DMS153 (cell line): ENCODE measurements at places on chromosomes 6 and 20.

- DNase-seq: peak; percentile 7
Observed at GRCh38 chr6:156731396-156731795, 45.8 kb upstream of the ARID1B start.

DNA sequence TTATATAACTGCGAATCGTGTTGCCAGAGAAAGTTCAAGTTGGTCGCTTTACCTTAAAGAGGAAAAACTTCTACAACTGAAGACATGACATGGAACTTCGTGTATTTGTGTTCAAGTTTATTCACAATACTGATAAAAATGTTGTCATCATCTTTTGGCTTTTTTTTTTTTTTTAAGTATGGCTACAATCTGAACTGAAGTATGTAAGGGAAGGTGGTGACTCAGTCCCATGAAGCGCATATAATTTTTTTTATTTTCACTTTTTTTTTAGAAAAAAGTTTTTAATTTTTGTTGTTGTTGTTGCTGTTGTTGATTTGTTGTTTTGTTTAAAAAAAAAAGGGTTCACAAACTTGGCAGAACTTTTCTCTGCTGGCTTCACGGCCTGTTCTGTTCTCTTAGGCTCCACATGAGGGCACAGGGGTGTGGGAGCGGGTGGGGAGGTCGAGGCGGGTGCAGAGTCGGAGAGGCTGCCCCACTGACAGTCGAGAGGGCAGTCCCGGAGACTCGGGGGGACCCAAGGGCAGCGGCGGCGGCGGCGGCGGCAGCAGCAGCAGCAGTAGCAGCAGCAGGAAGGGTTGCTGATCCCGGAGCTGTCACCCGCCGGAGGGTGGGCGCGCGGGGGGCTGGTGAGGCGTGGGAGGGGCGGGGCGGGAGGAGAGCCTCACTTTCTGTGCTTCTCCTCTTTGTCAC lies 17.0 kb downstream of the TFAP2A start:
- no peak for DNase-seq

DNA sequence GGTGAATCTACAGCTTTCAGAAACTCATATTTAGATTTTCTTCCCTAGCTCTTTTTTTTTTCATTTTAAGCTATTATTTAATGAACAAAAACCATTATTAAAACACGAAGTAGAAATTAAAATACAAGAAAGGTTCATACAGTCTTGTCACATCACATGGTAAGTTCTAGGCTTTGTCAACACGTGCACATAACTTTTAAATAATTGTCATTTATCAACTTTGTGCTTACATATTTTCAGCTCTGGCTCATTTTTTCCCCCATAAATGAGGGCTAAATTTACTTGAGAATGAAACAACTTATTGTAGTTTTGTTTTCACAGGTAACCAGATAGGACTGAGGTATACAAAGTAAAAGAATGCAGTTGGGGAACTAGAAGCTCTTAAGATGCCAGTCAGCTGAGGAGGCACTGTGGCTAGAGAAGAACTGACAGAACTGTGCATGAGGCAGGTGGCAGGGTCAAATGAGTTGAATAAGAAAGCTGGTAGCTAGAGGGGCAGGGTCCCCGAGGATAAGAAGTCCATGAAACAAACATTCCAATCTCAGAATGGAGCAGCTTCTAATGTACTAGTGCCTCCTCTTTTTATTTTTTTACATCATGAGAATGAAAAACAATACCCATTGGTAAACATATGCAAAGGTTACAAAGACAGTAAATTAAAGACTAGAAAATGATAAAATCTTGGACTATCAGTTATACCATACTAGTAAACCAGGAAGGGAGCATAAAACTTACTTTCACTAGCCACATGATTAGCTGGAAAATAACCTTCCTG lies 141.5 kb downstream of the MYB start:
- DNase-seq: no peak

GRCh38 chr6:125302840-125303511 lies 1.2 kb upstream of the HDDC2 start:
- DNase-seq: no peak

DNA sequence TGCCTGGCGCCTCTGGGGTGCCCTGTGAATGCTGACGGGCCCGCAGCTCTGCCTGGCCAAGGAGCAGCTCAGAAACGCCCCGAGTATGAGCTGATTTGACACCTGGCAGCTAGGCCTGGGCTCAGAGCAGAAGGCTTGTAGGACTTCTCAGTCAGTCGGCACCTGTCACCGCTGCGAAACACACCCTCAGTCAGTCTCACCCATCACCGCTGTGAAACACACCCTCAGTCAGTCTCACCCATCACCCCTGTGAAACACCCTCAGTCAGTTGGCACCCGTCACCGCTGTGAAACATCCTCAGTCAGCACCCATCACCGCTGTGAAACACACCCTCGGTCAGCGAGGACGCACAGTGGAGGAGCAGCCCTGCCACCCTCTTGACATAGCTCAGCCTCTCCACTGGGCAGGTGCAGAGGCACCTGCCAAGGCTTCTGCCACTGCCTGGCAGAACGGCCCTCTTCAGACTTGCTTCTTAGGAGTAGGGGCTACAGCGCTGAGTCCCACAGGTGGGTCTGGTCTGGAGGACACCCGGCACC lies 109.0 kb downstream of the PSMB1 start:
- peak; percentile 49 for DNase-seq

GRCh38 chr6:13461805-13462204 lies 25.6 kb downstream of the GFOD1 start:
- no peak for DNase-seq

DNA sequence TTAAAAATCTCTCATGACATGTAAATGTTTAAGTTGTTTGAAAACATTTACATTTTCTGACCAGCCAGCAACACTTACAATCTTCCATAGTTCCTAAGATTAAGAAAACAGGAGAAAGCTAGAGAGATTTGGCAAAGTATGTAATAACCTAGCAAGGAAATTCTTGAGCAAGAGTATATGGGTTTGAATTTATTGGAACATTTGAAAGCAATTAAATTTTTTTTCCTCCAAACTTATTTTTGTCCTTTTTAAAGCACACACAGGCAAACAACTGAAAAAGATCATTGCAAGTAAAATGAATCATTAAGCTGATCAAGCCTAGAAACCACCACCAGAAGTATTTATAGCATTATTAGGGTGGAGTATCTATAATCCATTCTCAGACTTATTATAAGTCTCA lies 20.1 kb upstream of the ZNF217 start:
- DNase-seq: no peak

DNA sequence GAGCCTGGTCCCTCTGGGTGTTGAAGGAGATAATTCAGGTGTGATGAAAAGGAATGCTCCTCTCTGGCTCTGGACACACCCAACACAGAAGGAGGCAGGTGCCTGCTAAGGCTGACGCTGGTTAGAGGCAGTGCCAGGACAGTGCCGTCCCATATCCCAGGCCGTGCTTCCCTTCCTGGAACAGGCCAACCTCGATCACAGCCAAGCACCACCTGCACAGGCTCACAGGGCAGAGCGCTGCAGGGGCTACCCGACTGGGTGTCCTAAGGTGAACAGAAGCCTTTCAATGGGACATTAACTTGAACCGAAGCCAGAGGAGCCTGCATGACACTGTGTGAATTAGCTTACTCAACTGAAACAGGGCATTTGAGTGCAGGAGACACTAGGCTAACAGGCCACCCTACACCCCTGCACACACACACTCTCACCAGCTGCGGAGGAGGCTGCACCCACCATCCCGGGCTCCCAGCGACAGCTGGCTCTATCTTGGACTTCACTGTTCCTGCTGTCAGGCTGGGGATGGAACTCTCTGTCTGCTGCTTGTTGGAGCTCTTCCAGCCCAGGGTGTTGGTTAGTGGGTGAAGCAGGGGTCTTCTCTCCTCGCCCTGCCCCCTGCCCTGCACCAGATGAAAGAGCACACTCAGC lies 347.2 kb downstream of the TAF4 start:
- DNase-seq: no peak

- DNase-seq: no peak
Observed at GRCh38 chr20:53580376-53581111, 13.1 kb downstream of the ZNF217 start.

GRCh38 chr6:26240157-26241032 lies 124.6 kb upstream of the BTN3A2 start:
- DNase-seq: no peak

DNA sequence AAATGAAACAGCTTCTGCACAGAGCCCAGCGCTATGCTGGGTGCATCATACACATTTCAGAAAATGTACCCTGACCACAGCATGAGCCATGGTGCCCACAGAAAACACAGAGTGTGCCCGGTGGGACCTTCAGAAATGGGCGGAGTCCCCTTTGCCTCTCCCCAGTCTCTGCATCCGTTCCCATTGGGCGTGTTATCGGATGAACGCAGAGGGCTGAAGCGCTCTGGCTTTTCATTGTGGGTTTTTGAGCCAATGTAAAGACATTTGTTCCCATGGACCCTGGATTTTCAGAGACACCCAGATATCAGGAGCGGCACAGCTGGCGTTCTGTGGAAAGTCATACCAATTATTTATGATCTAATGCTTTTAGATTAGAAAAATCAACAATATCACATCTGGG lies 99.8 kb downstream of the DACT2 start:
- DNase-seq: no peak

DNA sequence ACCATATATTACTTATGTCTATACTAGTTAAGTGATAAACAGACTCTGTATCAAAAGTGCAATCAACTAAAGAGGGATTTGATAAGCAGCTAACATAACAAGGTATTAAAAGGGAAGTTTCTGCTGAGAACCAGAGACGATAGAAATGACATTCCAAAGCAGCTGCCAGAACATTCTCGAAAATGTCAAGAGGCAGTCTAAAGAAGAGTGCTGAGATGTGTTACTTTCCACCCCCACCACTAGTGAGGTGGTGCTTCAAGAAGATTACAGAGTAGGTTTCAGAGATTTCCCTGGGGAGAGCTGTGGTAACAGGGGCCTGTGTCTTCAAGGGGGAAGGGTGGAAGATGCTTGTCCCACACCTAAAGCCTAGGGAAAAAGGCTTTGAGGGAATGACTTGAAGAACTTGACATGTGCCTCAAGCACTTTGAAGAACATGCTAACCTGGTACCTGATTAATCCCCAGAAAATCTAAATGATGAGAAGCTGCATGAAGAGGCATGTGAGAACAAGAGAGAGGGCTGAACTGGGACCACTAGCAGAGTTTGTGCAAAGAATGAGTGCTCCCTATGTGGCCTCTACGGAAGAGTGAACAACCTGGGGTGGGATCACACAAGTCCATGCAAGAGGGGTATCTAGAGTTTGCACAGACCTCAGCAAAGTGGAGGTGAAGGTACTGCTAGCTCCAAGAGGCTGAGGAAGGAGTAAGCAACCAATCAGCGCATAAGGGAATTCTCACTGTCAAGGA lies 5.0 kb downstream of the FAM184A start:
- DNase-seq: no peak

DNA sequence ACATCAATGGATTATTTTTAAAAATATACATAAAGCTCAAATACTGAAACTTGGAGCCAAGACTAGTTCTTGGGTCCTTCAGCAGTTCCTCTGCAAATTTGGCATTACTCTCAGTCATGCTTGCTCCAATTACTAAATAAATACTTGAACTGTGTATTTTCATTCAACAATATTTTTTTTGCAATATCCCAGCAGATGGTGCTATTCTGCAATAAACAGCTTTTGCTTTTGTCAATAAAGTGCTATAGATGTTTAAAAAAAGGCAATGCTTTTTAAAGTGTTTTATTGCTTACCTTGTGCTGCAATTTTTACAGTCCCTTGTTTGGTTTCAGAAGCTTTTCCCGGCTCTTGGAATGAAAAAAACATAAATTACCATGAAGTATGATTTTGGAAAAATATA lies 243.4 kb downstream of the TRDN start:
- peak; percentile 71 for DNase-seq

DNA sequence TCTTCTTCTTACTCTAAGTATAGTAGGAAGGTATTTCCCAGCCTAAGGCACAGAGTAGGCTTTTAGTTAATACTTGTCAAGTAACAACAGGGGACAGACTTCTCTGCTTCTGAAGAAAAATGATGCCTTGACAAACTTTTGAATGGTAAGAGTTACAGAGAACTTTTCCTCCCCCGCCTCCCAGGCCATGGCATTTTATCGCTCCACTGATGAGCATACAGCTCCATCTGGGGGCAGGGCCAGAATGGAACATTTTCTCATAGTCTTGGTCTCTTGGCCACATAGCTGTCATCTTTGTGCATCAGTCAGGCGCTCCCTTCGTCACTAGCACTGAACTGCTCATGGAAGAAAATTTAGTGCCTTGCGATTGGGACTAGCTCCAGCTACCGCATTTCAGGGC lies 1066.8 kb upstream of the CITED2 start:
- DNase-seq: no peak

DNA sequence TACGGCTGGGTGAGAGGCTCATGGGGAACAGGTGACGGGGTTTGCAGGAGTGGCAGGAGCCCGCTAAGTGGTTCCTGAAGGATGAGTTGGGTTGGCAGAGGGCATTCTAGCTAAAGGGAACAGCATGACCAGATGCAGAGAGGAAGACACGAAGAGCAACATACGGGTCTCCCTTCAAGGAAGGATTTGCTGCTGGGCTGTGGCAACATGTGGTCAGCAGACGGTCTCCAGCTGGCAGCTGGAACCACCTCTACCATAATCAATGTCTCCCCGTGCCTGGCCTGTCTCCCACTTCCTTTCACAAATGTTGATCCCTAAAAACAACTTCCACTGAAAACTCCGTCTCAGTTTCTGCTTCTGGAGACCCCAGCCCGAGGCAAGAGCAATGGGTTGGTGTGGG lies 80.6 kb upstream of the SULF2 start:
- no peak for DNase-seq

- DNase-seq: no peak
Observed at GRCh38 chr6:105432797-105433196, 29.9 kb upstream of the PREP start.

- DNase-seq: no peak
Observed at GRCh38 chr6:85670573-85670972, 27.9 kb upstream of the SYNCRIP start.

- no peak for DNase-seq
Observed at GRCh38 chr6:112620812-112621569, 273.9 kb downstream of the RFPL4B start.

- peak; percentile 93 for DNase-seq
Observed at GRCh38 chr6:22363166-22363713, 66.4 kb upstream of the PRL start.

GRCh38 chr6:37317312-37318038 lies 36.3 kb upstream of the RNF8 start:
- no peak for DNase-seq

GRCh38 chr20:46324960-46325703 lies 16.8 kb upstream of the CDH22 start:
- peak; percentile 42 for DNase-seq

GRCh38 chr6:122717350-122717749 lies 62.2 kb upstream of the FABP7 start:
- peak; percentile 56 for DNase-seq

- peak; percentile 77 for DNase-seq
Observed at GRCh38 chr6:42746463-42747391, 824 bp upstream of the TBCC start.

- no peak for DNase-seq
Observed at GRCh38 chr6:27861861-27862260, 50.3 kb downstream of the OR2B2 start.

GRCh38 chr6:137358273-137358672 lies 135.9 kb downstream of the OLIG3 start:
- no peak for DNase-seq
